A172 (cell line): ENCODE measurements at places on chromosomes 5 and 9.

GRCh38 chr9:36207016-36207415 lies 16.3 kb downstream of the CLTA start:
- no peak for DNase-seq

GRCh38 chr5:59234236-59234635 lies 651.4 kb downstream of the RAB3C start:
- no peak for DNase-seq

DNA sequence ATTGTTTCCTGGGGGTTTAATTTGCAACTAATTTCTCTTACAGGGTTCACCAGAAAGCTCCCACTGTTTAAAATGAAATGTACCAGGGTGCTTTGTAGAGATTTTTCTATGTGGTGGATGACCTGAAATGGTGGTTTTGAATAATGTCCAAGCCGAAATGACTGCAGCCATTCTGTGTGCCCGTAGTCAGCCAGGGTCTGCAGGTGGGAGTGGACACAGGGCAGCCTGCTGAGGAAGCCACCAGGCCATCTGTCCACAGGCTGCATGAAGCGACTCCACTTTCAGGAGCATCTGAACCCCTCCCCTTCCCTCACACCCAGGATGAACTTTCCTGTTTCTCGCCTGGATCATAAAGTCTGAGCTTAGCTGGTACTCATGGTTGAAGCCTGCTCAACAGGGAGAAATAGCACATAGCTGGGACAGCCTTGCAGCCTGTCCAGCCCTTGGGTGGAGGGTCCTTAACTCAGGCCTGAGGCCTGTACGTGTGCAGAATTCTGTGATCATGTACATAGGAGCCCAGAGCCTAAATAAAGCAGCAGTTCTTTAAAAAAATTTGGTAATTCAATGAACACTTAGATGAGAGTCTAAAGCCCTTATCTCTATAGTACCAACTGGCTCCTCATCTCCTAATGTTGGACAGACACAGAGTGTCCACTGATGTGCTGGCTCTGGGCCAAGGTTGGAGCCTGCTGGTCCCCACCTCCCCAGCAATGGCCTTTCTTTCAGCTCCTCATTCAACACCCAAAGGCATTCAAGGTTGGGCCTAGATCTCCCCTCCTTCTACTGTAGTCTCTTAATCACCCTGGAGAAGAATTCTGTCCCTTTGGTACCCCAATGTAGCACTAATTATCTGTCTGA lies 72.8 kb downstream of the SHB start:
- no peak for DNase-seq

DNA sequence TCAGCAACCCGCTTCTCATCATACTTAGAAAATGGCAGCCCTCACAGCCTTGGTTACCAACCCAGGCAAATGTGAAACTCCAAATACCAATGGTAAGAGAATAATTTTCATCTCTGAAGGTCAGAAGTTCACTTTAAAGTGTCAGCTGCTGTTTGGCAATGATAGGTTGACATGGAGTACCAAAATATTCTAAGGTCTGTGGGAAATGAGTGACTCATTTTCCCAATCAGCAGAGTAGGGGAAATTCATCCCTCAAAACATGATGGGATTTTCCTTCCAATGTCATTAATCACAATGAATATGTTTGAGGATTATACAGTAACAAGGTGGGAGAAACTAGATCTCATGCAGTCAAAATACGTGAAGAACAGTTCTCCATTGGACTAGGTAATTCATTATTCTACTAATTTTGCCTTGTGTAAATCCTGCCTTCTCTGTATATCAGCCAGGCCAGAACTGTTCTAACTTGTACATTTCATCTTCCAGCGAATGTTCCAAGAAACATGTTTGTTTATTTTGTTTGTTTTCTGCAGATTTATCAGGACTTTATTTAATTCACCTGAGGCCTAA lies 53.1 kb upstream of the ERBIN start:
- peak; percentile 77 for DNase-seq

- peak; percentile 67 for DNase-seq
These were observed 332.4 kb upstream of the EFNA5 start for GRCh38 chr5:108003178-108003577.

DNA sequence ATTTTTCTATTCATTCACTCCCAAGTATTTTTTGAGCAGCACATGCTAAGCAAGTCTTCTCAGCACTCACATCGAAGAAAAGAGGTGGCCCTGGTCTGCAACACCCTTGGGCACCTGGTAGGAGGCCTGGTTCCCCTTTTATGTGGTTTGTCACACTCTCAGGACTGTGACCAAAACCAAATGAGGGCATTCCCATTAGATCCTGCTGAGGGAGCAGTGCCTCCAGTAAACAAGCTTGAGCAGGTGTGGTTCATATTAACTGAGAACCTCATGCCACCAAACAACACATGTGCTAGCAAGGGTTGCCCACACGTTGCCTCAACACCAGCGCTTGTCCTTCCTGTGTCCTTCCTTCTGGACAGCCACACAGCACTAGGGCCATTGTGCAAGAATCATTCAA lies 26.9 kb upstream of the SYK start:
- DNase-seq = no peak

- DNase-seq = no peak
These were observed 408.1 kb upstream of the ZNF608 start for GRCh38 chr5:125154301-125155110.

DNA sequence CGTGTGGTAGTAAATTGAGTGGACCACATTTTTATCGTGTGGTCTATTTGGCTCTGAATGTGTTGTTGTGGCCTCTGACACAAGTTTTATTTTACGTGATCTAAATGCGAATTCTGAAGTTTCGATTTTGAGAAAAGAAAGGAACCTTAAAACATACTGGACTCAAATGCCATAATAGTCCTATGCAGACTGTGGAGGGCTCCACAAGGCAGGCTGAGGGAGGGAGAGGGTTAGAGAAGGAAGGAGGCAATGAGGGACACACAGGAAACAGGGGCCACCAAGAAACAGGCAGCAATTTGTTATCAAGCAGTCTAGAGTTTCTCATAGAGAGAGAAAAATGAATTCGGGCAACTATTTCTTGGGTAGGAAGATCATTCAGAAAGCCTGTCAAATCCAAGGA lies 110.4 kb upstream of the SEMA6A start:
- no peak for DNase-seq

DNA sequence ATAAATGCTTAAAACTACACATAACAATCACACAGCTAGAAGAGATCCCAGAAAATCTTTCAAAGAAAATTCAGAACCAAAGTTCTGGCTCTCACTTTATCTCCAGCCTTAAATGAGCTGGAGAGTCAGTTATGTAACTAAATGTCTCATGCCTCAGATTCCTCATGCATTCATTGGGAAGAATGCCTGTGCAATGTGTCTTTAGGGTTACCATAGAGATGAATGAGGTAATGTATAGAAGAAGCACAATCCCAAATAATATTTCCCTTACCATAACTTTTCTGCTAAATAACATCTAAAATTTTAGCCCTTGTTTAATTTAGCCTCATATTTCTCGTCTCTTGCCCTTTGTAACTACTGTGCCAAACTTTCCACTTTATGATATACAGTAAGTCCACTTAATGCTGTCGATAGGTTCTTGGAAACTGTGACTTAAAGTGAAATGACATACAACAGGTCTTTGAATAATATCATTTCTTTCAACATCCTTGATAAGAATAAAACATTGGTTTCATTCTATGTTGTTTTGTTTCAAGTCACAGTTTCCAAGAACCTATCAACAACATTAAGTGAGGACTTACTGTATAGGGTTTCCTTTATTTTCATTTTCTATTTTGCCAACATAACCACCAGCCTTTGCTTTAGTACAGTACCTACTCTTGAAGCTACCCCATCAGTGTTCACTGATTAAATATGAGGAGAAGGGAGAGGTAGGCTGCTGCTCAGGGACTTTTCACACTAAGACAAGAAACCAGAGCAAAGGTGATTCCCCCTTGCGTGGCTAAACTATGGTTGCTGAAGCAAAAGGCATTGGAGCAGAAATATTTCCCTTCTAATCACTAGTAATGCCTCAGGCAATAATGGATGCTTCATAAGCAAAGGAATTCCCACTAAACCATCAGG lies 295.7 kb upstream of the PTGER4 start:
- DNase-seq = peak; percentile 21

GRCh38 chr5:97797994-97798451 lies 615.0 kb upstream of the RIOK2 start:
- DNase-seq = peak; percentile 14

DNA sequence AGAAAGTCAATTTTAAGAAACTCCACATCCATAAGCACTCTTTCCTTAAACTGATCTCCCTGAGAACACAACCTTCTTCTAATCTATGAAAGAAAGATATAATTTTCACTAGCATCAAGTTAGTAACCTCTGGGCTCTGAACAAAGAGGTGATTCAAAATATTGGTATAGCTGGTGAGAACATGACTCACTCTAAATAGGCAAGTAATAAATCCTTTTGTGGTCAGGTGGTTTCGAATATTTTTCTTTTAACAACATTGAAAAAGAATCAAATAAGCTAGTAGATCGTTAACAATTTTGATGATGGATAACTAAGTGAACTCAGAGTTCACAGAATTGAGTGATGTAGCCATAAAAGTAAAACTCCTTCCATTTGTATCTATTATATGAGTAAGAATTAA lies 150.6 kb upstream of the IQGAP2 start:
- DNase-seq = peak; percentile 11
